Cerebellum (tissue), 4 donors: ENCODE measurements at places on chromosomes 4 and X.

- DNase-seq: no peak
Measured at GRCh38 chrX:45765281-45765680, 564.6 kb upstream of the DIPK2B start.

DNA sequence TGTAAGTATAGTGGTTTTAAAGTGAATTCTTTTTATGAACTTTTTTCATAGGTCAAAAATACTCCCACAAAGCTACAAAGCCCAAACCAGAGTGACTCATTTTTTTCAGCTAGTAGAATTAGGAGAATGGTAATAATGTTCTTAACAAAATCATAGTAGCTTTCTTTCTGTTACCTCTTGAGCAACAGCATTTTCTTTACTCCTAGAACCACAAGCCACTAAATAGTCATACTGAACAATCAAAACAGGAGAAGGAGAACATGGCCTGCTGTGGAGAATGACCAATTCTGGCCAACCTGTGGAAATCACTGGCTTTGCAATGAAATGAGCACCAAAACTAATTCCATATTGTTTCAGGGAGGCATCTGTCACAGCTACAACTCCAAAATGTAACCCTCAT is 112.9 kb downstream of the AMMECR1 start:
- DNase-seq: no peak

DNA sequence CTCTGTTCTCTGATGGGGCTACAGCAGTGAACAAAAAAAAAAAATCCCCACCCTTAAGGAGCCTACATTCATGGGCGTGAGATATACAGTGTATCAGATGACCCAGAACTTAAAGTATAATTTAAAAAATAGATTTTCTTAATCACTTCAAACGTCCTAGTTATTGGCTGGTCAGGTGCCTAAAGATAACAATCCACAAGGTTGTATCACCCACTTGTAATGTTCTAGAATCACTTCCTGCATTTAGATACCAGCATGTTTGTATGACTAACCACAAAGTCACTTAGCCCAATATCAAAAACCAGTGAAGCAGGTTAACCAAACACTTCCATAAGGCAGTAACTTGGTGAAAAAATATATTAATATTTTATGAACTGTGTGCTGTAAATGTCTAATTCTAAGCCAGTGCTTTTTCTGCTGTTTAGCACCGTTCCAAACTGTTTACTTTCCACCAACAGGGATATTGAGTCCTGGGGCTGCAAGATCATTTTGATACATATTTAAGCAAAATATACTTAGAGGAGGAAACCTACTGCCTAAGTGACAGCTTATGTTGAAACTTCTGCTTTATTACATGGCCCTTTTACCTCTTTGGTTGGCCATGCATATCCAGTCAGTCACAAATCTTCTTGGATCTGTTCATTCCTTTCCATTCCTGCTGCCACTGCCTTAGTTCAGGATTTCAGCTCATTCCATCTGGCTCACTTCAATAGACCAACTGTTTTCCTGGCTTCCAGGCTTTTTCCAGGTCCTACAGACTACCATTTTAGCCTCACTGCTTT is 43.3 kb downstream of the CD40LG start:
- DNase-seq: no peak

GRCh38 chrX:13518126-13518525 is 51.3 kb upstream of the EGFL6 start:
- no peak for DNase-seq

- DNase-seq: no peak
Measured at GRCh38 chr4:140662082-140662869, 93.5 kb upstream of the UCP1 start.

- no peak for DNase-seq
Measured at GRCh38 chr4:83230928-83231327, 53.7 kb downstream of the COQ2 start.

DNA sequence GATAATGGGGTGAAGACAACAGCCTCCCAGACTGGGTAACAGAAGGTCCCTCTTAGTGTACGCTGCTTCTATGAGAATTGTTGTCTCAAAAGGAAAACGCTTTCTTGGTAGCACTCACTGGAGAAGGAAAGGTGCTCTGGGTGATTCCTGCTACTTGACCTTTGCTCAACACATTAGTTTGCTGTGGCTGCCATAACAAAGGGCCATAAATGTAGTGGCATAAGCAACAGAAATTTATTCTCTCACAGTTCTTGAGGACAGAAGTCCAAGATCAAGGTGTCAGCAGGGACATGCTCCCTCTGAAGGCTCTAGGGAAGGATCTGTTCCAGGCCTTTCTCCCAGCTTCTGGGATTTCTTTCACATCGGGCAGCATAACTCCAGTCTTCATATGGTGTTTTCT is 19.0 kb downstream of the HCCS start:
- no peak for DNase-seq

DNA sequence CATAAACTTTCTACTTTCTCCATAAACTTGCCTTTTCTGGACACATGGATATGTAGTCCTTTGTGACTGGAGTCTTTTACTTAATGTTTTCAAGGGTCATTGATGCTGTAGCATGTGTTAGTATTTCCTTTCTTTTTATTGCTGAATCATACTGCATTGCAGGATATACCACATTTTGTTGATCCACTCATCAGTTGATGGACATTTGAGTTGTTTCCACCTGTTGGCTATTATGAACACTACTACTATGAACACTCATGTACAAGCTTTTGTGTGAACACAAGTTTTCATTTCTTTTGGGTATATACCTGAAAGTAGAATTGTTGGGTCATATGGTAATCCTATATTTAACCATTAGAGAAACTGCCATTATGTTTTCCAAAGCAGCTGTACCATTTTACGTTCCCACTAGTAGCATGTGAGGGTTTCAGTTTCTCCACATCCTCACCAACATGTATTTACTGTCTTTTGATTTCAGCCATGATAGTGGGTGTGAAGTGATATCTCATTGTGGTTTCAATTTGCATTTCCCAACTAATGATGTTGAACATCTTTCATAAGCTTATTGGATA is 26.3 kb upstream of the GPM6B start:
- no peak for DNase-seq

- no peak for DNase-seq
Measured at GRCh38 chr4:8862800-8863685, 8.6 kb downstream of the HMX1 start.

DNA sequence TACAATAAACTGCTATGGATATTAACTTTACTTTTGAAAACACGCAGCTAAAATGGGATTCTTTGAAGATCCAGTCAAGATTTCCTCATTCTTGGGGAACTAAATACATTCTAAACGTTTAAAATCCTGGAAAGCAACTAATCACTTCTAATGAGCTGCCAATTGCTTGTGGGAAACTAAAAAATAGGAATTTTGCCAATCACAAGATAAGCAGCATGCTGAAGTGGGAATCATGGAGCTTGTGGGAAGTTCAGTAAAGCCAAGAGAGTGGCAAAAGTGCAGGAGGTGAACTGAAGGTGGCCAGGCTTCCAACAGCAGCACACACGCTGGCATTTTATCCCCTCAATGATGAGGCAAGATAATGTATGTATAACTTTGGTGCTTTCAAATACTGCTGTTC is 133.0 kb downstream of the GPC3 start:
- DNase-seq: no peak

DNA sequence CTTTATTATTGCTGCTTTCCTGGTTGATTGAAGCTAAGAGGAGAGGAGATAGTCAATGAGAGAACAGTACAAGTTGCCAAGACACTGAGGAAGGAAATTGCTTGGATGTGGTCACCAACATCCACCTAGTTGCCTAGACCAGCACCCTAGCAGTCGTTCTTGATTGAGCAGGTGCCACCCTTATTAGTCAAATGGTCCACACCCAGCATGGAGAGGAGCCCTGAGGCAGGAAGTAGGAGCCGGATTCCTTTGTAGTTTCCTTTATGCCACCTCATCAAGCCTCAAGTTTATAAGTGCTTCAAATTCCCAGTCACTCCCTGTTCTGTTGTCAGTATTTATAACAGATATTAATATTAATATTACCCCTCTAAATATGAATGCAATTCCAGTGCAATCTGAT is 19.1 kb downstream of the PAGE2 start:
- no peak for DNase-seq

- peak; percentile 35 for DNase-seq
Measured at GRCh38 chrX:72060196-72060920, 71.4 kb downstream of the RTL5 start.

GRCh38 chr4:52665592-52665991 is 6.5 kb upstream of the USP46 start:
- DNase-seq: no peak

DNA sequence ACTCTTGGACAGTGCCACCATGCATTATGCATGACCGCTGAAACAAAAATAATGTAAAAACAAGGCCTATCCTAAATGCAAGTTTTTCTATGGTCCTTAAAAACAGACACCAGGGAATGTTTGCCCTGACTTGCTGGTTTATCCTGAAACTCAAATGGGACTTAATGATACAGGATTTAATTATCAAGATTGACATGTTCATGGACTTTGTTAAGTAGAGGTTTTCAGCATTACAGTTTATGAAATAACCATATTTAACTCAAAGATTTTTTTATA is 1.3 kb downstream of the NFKB1 start:
- peak; percentile 19 for DNase-seq

GRCh38 chr4:147408189-147408588 is 72.7 kb upstream of the EDNRA start:
- no peak for DNase-seq

DNA sequence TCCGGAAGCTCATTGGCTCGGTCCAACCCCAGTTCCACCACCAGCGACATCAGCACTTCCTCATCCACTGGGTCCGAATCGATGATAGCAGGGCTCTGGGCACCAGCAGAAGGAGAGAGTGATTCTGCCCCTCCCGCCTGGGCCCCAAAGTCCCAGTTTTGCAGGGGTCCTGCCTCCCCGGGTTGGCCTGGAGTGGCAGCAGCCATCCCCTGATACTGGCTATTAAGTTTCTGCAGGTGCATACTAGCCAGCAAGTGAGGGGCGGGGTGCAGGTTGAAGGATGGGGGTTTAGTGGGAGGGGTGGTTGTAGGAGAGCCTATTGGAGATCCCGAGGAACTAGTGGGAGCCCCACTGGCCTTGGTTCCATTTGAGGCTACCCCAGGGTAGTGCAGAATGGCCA is 3.9 kb downstream of the CITED1 start:
- no peak for DNase-seq

- DNase-seq: peak; percentile 1
Measured at GRCh38 chrX:12308420-12308819, 170.1 kb downstream of the FRMPD4 start.

GRCh38 chr4:152148057-152148456 is 387.2 kb upstream of the GATB start:
- peak; percentile 9 for DNase-seq

- no peak for DNase-seq
Measured at GRCh38 chrX:84873176-84873575, 130.5 kb upstream of the APOOL start.

DNA sequence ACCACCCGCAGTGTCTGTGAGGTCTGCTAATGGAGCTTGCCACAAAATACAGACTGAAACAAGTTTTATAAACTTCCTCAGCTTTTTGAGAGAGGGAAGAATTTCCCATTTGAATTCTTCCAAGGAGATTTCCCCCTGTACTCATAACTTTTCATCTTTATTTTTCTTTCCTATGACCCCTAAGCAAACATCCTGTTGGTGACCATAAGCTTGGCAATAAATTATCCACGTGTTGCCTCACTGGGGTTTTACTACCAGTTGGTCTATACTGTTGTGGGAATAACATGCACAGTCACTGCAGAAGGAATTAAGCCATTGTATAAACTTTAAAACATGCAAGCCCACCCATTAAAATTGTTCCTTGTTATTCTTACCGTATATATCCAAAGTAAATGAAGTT is 86.2 kb downstream of the SLC39A8 start:
- no peak for DNase-seq

DNA sequence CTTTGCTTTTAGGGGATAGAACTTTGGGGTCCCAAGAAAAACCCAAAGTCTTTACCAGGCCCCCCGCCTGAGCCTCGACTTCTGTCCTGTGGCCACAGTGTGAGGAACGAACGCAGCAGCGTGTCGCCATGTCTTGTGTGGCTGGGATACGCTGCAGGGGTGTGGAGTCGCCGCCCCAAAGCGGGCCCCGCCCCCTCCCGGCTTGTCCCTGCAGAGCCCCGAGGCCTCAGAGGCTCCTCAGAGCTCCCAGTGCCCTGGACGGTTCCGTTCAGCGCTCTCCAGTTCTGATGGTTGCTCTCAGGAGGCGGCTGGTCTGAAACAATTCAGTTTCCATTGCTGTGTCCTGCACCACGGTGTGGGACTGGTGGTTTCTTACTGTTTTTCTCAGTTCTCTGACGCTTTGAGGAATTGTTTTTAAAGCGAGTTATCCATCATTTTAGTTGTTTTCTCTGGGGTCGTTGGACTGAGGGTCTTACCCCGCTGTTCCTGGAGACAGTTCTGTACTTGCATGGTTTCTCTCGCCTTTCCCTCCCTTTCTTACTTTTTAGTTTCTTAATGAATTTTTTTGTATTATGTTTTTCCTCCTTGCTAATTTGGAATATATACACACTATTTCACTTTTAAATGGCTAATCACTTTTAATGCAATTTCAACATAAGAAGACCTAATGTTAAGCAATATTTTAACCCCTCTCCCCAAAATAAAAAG is 1.6 kb upstream of the IDUA start:
- DNase-seq: peak; percentile 75

DNA sequence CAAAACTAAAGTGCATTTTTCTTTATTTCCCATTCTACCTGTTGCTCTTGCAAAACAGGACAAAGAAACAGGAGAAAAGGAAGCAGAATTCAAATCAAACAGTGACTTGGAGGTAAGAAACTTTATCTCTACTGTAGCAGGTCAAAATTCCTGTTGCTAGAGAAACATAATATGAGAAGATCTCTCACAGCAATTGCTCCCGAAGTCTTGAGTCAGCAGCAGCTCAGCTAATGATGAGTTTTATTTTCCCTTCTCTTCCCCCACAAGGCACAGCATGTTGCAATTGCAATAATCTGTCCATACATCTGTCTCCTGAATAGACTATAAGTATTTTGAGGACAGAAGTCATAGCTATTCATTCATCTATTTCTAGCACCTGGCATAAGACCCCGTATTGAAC is 112.7 kb downstream of the CLNK start:
- DNase-seq: no peak

DNA sequence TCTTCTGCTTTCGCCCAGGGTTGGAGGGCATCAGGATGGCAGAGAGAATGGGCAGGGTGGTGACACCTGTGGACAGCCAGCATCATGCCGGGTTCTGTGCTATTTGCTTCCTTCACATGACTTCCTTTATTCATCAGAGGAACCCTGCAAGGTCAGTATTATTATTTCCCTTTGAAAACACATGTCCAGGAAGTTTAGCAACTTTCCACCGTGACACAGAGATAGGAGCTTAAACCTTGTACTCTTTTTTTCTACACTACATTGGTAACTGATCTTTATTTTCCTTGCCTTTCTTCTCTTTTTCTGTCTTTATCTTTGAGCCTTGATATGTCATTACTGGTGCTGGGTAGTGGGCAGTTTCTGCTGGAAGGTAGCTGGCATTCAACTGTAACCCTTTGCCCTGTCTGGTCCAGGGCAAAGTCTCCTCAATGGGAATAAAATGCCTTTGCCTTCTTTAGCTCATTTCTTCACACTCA is 5.0 kb upstream of the MGST2 start:
- no peak for DNase-seq

DNA sequence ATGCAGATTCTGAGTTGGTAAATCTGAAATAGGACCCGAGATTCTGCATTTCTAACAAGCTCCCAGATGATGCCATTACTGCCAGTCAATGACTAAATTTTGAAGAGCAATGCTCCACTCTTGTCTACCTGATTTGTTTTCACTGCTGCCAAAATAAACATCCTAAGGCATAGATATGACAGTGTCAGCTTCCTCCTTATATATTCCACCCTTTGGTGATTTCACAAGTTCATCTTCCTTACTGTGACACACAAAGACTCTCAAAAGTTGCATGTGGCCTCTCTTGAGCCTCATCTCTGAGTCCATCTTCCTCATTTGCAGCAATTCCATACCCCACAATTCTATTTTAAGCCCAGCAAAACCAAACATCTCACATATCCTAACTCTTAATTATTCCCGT is 110.9 kb downstream of the FBXW7 start:
- no peak for DNase-seq
